ENCODE measurements at places on chromosomes 6 and 20. TPM values are rescaled to one million over a fixed set of nuclear protein-coding genes. Genes with fewer than 3 reads are reported as not detected.

The SIGLEC1 gene
- 0.97 TPM for polyA plus RNA-seq

The MYT1 gene
- polyA plus RNA-seq, result 46.0 TPM

The EBF4 gene
- 20.4 TPM for polyA plus RNA-seq

The C20orf144 gene
- polyA plus RNA-seq, result 0.14 TPM

The WFDC5 gene
- polyA plus RNA-seq, result not detected

The PRKN gene
- 1.4 TPM for polyA plus RNA-seq

The L3MBTL3 gene
- 6.3 TPM for polyA plus RNA-seq

The CFAP61 gene
- 9.0 TPM for polyA plus RNA-seq

The SLC13A3 gene
- polyA plus RNA-seq, result 10.3 TPM

The LST1 gene
- 11.2 TPM for polyA plus RNA-seq

The DDO gene
- 2.0 TPM for polyA plus RNA-seq

The PCSK2 gene
- 181 TPM for polyA plus RNA-seq

The SLC32A1 gene
- polyA plus RNA-seq, result 0.95 TPM

The RAMACL gene
- not detected for polyA plus RNA-seq

The XRN2 gene
- 38.3 TPM for polyA plus RNA-seq

The SAPCD1 gene
- polyA plus RNA-seq, result 1.1 TPM

The SPACA1 gene
- not detected for polyA plus RNA-seq

The SLC22A2 gene
- polyA plus RNA-seq, result 0.58 TPM

The HSPA12B gene
- 2.7 TPM for polyA plus RNA-seq

The MYL9 gene
- polyA plus RNA-seq, result 52.8 TPM

The TRAPPC3L gene
- polyA plus RNA-seq, result not detected
